ENCODE measurements at places on chromosomes 6 and 20. TPM values are rescaled to one million over a fixed set of nuclear protein-coding genes. Genes with fewer than 3 reads are reported as not detected.

The FAM162B gene
- 3.2 TPM for total RNA-seq

- peak; percentile 20 for DNase-seq
Measured at GRCh38 chr6:82033631-82034211, 213.8 kb downstream of the IBTK start.

The DPPA5 gene
- total RNA-seq, result not detected

- no peak for DNase-seq
Measured at GRCh38 chr6:169048185-169048864, 205.3 kb downstream of the THBS2 start.

The BPI gene
- total RNA-seq, result not detected

The CCR6 gene
- total RNA-seq, result not detected
